ENCODE measurements at places on chromosomes 6 and 20.
A peak's percentile ranks its signal among the peaks of the same experiment; 100 is the strongest.

DNA sequence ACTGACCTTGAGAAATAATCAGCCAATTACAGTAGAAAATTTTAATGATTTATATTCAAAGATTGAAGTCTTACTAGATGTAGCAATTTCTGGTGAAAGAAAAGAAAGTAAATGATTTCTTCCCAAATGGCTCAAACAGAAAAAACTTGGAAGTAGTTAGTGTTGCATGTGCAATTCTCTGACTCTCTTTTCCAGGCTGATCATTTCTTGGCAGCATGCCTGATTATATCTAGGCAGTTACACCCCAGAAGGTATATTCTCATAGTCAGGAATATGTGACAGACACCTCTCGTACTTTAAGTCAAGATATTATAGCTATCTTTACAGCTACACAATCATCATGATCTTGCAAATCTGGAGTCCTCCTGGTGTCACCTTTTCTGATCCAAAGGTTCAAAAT is 122.9 kb downstream of the PDE7B start:
- no peak for DNase-seq
- no peak overlapping the region for H3K27ac ChIP-seq
- no peaks in the 10 kb centered on the region for H3K4me1 ChIP-seq
- no peaks in the 10 kb centered on the region for H3K27me3 ChIP-seq
- H3K36me3 ChIP-seq: no peaks in the 10 kb centered on the region

DNA sequence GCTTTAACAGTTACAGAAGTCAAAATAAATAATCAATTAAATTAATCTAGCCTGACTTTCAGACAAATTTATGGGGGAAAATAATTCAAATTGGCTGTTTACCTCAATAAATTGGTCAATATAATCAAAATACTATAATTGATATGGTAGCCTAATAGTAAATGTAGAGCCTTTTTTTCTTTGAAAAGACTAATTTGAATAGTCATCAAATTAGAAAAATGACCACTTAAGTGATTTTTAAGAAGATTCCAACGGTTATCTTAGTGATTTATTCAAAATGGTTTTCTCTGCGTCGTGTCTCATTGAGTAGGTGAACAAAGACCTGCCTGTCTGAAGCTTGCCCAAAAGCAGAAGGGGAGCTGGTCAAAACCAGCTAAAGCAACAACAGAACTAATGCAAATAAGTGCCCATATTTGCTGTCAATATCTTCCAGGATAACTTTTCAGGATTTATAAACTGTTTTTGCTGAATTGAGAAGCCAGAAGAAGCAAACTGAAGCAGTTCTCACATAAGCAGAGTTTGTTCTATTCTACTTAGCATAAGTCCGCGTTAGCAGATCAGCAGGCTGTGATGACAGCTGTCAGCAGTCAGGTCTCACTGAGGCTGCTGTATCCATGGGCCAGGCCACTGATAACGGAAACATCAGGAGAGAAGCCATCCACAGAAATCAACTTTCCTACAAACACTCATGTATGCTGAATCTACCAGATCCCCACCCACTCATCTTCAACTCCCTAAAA is 7.0 kb downstream of the RCAN2 start:
- H3K36me3 ChIP-seq: no peaks in the 10 kb centered on the region
- H3K27me3 ChIP-seq: no peaks in the 10 kb centered on the region
- H3K4me1 ChIP-seq: no peaks in the 10 kb centered on the region
- H3K27ac ChIP-seq: no peak overlapping the region

- H3K27ac ChIP-seq: no peak overlapping the region
- no peaks in the 10 kb centered on the region for H3K4me1 ChIP-seq
- no peak overlapping the region for H3K4me3 ChIP-seq
- no peak for DNase-seq
Observed at GRCh38 chr6:161458201-161458951, 184.5 kb upstream of the AGPAT4 start.

- H3K27me3 ChIP-seq: no peaks in the 10 kb centered on the region
- no peak for DNase-seq
- no peak overlapping the region for H3K27ac ChIP-seq
- H3K4me1 ChIP-seq: peaks cover 3% of the 10 kb centered on the region
Observed at GRCh38 chr6:158655569-158656450, 6.0 kb downstream of the SYTL3 start.

GRCh38 chr20:58208944-58209343 is 19.5 kb downstream of the ANKRD60 start:
- DNase-seq: no peak
- no peak overlapping the region for H3K27ac ChIP-seq
- no peaks in the 10 kb centered on the region for H3K4me1 ChIP-seq
- H3K4me3 ChIP-seq: no peak overlapping the region
- no peaks in the 10 kb centered on the region for H3K36me3 ChIP-seq
- H3K27me3 ChIP-seq: no peaks in the 10 kb centered on the region

DNA sequence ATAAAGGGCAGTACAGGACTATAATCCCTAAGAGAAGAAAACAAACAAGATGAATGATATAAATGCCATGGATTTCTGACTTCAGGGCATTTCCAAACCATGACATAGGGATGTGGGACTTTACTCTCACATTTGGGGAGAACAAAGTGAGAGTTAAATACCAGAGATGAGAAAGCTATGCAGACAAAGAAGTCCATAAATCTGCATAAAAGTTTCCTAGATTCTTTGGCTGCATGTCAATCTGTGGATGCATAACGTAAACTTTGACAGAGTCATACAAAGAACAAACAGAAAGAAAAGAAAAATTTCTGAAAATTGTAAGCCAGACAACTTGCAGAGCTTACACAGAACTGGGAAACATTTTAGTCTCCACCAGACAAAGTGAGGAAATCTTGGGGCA is 11.7 kb downstream of the EPM2A start:
- no peak overlapping the region for H3K27ac ChIP-seq
- no peaks in the 10 kb centered on the region for H3K27me3 ChIP-seq
- DNase-seq: no peak

DNA sequence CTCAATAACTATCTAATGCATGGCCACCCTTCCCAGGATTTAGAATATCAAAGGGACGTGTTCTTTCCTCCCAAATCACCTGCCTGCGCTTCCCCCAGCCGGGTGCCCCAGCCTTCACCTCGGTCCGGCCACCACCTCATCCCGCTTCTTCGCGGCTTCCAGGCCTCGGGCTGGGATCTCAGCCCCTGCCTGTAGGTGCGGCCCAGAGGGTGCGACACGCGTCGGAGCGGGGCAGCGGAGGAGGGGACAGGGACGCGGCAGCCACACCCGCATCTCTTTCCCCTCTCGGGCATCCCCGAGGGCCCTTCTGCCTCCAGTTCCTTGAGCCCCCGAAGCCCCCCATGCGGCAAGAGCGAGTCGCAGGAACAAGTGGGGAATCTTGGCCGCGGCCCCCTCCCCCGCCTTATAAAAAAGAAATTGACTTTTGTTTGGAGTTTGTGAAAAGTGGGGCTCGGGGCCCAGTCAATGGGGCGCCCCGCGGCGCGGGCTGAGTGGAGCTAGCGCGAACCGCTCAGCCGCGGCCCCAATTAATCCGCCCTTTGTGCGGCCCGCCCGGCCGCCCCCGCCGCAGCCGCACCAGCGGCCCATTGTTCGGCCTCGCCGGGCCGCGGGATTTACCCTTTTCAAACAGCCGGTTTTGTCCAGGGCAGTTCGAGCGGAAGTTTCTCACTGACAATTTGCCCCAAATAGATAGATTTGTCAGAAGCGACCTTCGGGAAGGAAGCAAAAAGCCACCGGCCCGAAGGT is 8.4 kb upstream of the NR2E1 start:
- no peak overlapping the region for H3K27ac ChIP-seq
- DNase-seq: no peak

- no peak overlapping the region for H3K4me3 ChIP-seq
- no peak for DNase-seq
- no peaks in the 10 kb centered on the region for H3K4me1 ChIP-seq
Observed at GRCh38 chr20:34570859-34571306, 12.4 kb downstream of the MAP1LC3A start.

DNA sequence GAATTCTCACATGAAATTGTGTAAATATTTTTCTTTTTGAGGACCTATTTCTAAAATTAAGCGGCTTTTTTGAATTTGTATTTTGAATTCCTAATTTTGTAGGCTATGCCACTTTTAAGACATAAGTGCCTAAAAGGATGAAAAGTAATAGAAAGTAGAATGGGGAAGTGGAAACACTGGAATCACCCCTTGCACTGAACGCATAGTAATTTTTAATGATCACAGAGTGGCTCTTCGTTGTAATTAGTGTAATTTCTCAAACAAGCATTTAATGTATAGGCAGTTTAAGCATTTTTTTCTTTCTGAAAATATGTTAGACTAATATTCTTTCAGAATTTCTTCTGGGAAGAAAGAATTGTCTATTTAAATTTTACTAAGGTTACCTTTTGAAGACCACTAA is 73.2 kb downstream of the ARID1B start:
- H3K4me1 ChIP-seq: no peaks in the 10 kb centered on the region
- H3K27me3 ChIP-seq: no peaks in the 10 kb centered on the region
- no peak for DNase-seq
- no peaks in the 10 kb centered on the region for H3K36me3 ChIP-seq
- H3K4me3 ChIP-seq: no peak overlapping the region

DNA sequence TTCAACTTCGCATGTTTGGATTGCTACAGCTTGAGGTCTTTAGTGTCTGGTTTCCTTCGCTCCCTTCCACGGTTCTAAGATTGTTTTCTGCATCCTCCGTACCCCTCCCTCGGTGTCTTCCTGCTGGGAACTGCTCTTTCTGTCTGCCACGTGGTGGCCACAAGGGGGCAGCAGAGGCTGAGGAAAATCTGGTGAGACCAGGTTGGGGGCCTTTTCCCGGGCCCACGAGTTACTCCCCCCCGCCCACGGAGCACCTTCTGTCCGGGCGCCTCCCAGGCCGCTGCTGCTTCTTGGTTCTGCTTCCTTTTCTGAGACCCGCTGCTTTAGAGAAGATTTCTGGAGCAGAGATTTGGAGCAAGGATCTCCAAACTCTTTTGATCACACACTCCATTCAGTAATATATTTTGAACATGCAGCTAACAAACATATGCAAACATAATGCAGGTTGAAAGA is 21.1 kb upstream of the NOTCH4 start:
- peak; percentile 65 for DNase-seq
- no peaks in the 10 kb centered on the region for H3K36me3 ChIP-seq
- no peaks in the 10 kb centered on the region for H3K4me1 ChIP-seq
- H3K4me3 ChIP-seq: peak overlapping the region; percentile 7
- H3K27me3 ChIP-seq: no peaks in the 10 kb centered on the region

DNA sequence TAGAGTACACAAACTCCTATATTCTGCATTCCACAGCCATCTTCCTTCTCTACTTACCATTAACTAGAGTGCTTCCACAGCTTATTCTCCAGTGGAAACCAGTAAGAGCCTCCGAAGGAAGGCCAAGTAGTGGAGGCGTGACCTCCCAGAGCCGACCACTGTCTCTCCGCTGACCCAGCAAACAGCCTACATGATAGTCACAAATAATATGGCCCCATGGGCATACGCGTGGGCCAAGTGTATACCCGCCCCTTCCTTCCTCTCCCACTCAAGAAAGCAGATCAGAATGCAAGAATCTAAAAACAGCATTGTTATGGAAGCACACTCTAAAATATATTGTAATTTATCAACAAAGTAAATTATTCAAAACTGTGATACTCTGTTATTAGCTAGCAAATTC is 526.6 kb upstream of the JARID2 start:
- no peaks in the 10 kb centered on the region for H3K36me3 ChIP-seq
- H3K27ac ChIP-seq: no peak overlapping the region
- DNase-seq: no peak
- H3K4me1 ChIP-seq: peaks cover 11% of the 10 kb centered on the region

DNA sequence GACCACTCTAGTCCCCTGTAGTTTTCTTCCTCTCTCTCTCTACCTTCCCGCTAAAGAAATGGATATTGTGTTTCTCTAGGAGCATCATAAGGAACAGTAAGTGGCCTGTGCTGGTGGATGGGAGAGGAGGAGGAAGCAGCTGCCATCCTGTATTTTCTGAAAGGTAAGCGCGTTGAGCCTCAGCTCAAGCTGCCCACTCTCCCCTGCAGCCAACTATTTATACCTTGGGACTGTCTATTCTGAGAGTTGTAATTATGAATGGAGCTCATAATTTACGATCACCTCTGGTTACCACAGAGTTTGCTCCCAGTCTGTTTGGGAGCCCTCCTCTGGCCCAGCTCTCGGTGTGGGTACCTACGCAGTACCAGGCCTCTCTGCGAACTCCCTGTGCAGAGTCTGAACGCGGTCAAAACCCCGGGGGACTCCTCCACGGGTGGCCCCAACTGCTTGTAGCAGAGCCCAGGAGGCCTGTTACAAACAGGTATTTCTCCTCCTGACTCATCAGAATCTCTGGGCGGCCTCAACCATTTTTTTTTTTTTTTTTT is 285.4 kb downstream of the SMOC2 start:
- H3K36me3 ChIP-seq: no peaks in the 10 kb centered on the region
- H3K27ac ChIP-seq: no peak overlapping the region
- no peak for DNase-seq
- H3K4me1 ChIP-seq: no peaks in the 10 kb centered on the region
- H3K4me3 ChIP-seq: no peak overlapping the region

DNA sequence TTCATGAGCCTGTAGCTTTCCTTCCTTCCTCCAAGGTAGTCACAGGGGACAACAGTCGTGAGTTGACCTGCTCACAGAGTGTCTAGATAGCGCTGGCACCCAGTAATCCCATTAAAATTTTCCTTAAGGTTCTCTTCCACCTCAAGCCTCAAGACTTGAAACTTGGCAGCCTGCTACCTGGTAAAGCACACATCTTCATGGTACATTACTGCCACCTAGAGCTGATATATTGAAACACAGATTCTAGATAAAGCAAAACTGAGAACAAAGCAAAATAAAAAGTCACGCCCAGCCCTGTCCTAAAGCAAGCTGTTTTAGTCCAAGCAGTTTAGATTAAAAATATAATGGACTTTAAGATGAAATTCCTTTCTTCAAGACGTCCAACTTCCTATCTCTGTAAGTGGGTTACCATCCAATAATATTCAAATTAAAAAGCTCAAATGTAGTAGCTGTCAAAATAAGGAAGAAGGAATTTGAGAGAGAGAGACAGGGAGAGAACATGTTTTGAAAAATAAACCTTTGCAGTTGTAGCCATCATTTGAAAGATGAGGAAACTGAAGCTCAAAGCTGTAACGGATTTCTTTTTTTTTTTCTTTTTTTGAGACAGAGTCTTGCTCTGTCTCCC is 50.7 kb upstream of the CD83 start:
- H3K4me3 ChIP-seq: no peak overlapping the region
- H3K27ac ChIP-seq: no peak overlapping the region
- no peak for DNase-seq
- H3K36me3 ChIP-seq: no peaks in the 10 kb centered on the region

GRCh38 chr20:34771680-34772081 is 53.8 kb downstream of the NCOA6 start:
- H3K27me3 ChIP-seq: no peaks in the 10 kb centered on the region
- peaks cover 73% of the 10 kb centered on the region for H3K36me3 ChIP-seq
- H3K4me1 ChIP-seq: peaks cover 4% of the 10 kb centered on the region
- no peak overlapping the region for H3K4me3 ChIP-seq
- no peak for DNase-seq

GRCh38 chr20:830011-830521 is 3.4 kb upstream of the FAM110A start:
- peaks cover 7% of the 10 kb centered on the region for H3K4me1 ChIP-seq
- H3K4me3 ChIP-seq: no peak overlapping the region
- H3K36me3 ChIP-seq: no peaks in the 10 kb centered on the region

DNA sequence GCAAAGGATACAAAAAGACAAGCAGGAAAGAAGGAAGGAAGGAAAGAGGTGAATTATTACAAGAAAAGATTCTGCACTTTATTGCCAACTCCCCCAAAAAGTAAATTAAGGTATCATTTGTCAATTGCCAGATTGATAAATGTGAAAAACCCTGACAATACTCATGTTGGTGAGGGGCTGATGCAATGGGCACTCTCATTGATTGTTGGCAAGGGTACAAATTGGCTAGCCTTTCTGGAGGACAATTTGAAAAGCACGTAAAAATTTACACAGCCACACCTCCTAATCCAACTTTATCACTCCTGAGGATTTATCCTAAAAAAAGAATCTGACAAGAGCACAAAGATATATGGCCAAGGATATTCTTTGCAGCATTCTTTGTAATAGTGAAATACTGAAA is 47.7 kb downstream of the SCML4 start:
- no peaks in the 10 kb centered on the region for H3K27me3 ChIP-seq
- H3K4me1 ChIP-seq: no peaks in the 10 kb centered on the region
- DNase-seq: no peak
